Posterior vena cava (tissue), 2 donors: ENCODE measurements at places on chromosomes 6 and 20.

DNA sequence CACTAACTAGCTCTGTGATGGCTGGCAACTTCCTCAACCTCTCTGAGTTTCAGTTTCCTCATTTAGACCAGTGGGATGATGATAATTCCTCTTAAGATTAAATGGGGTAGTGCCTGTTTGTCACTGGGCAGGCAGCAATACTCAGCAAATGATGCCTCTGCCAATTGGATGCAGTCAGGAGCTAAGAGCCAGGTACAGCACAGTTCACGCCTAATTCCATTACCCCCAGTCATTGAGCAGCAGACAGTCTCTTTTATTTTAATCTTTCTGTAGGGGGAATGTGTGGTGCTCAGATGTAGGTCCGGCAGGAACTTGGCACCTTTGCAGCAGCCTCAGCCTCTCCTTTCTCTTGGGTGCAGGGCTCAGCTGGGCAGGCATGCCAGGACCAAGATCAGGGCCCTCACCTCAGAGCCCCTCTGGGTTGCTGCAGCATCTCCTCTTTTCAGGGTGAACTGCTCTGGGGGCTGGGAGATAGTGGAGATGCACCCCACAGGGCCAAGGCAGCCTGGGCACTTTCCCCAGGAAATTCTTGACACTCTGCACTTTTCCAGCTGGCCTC lies 243.8 kb downstream of the LRFN2 start:
- no peak for DNase-seq

DNA sequence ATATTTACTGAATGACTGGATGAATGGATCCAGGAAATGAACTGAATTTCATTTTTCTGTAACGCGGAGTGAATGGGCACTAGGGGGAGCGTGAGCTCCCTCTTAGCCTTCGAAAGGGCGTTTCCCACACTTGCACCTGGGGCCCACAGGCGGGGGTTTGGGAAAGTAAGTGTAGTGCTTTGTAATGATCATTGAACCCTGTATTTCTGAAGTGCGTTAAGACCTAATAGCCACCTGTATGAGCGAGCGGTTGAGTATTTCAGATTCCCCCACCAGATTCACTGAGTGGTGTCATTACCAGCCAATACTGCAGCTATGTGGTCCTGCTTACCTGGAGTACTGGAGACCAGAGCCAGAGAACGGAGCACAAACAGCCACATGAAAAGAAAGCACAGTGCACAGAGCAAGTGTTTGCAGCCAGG lies 10.5 kb downstream of the SYTL3 start:
- no peak for DNase-seq

GRCh38 chr20:20167698-20168097 lies 115.4 kb downstream of the CFAP61 start:
- DNase-seq: no peak

GRCh38 chr20:19631410-19631809 lies 126.6 kb upstream of the RIN2 start:
- no peak for DNase-seq

- DNase-seq: no peak
These were observed 6.8 kb upstream of the HLA-B start for GRCh38 chr6:31363811-31364210.

DNA sequence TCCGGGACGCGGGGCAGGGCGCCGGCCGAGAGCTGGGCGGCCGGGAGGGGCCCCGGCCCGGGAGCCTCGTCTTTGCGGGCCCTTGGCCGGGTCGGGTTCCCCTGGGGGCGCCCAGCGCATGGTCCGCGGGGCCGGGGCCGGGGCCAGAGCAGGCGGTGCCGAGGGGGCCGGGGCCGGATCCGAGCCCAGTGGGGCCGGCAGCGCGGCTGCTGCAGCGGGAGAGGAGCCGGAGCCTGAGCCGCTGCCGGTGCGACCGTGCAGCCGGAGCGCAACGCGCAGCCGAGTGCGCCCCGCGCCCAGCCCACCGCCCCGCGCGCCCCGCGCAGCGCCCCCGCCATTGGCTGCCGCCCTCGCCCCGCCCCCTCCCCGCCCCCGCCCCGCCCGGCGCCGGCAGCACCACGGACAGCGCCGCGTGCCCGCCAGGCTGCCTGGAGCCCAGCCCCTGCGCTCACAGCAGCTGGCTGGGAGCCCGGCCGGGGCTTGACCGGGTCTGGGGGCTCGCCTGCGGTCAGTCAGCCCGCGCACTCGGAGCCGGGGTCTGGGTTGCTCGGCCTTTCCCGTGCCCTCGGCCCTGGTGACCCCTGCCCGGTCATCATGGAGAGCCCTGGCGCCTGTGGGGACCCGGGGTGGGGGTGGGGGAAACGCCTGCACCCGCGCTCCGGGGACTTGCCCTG lies at the start of gene HRH3:
Gene HRH3, minus strand, starts transcription at position 287 of the 674 bp plus-strand sequence. CDS start 308 bp downstream, outside the sequence.
- DNase-seq: no peak
